Activated CD8-positive, alpha-beta T cell treated with anti-CD3 and anti-CD28 coated beads for 36 hours (primary cell): ENCODE measurements at places on chromosomes 13 and 19. TPM values are rescaled to one million over a fixed set of nuclear protein-coding genes. Genes with fewer than 3 reads are reported as not detected.

- H3K4me3 ChIP-seq, result peak overlapping the region; percentile 10
- no peak for DNase-seq
- no peaks in the 10 kb centered on the region for H3K36me3 ChIP-seq
- H3K27ac ChIP-seq, result no peak overlapping the region
These were observed 171.9 kb downstream of the ITGBL1 start for GRCh38 chr13:101624210-101624922.

DNA sequence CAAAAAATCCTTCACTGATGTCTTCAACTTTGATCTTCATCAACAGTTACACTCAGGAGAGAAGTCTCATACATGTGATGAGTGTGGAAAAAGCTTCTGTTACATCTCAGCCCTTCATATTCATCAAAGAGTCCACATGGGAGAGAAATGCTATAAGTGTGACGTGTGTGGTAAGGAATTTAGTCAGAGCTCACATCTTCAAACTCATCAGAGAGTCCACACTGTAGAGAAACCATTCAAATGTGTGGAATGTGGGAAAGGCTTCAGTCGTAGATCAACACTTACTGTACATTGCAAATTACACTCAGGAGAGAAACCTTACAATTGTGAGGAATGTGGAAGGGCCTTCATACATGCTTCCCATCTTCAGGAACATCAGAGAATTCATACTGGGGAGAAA, 8.4 kb upstream of the ZNF226 start:
- H3K4me3 ChIP-seq, result no peak overlapping the region
- H3K36me3 ChIP-seq, result peaks cover 65% of the 10 kb centered on the region
- no peak overlapping the region for H3K27ac ChIP-seq
- no peaks in the 10 kb centered on the region for H3K4me1 ChIP-seq
- DNase-seq, result no peak
- no peaks in the 10 kb centered on the region for H3K27me3 ChIP-seq

GRCh38 chr13:75776550-75776949, 140.4 kb downstream of the LMO7 start:
- H3K4me3 ChIP-seq, result no peak overlapping the region
- H3K4me1 ChIP-seq, result peaks cover 19% of the 10 kb centered on the region
- no peak overlapping the region for H3K27ac ChIP-seq
- H3K36me3 ChIP-seq, result peaks cover 30% of the 10 kb centered on the region
- no peaks in the 10 kb centered on the region for H3K27me3 ChIP-seq
- no peak for DNase-seq

- peaks cover 9% of the 10 kb centered on the region for H3K36me3 ChIP-seq
- DNase-seq, result peak; percentile 83
- H3K4me1 ChIP-seq, result peaks cover 80% of the 10 kb centered on the region
These were observed 45.6 kb upstream of the UBE2L5 start for GRCh38 chr13:30376426-30377311.

The KANK3 gene
- 3.6 TPM for total RNA-seq

The RFPL4A gene
- total RNA-seq, result not detected

DNA sequence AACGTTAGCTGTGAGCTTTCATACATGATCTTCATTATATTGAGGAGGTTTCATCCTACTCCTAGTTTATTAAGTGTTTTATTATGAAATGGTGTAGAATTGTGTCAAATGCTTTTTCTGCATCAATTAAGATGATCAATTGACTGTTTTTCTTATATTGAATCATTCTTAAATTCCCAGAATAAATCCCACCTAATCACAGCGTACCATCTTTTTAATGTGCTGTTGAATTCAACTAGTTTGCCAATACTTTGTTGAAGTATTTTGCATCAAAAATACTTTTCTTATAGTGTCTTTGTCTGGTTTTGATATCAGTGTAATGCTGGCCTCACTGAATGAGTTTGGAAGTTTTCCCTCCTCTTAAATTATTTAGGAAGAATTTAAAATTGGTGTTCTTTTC, 138.6 kb upstream of the SGCG start:
- H3K36me3 ChIP-seq, result no peaks in the 10 kb centered on the region
- H3K27ac ChIP-seq, result no peak overlapping the region
- H3K4me3 ChIP-seq, result no peak overlapping the region
- no peak for DNase-seq

- no peak for DNase-seq
- H3K4me3 ChIP-seq, result no peak overlapping the region
- peaks cover 4% of the 10 kb centered on the region for H3K27me3 ChIP-seq
- H3K4me1 ChIP-seq, result no peaks in the 10 kb centered on the region
- no peak overlapping the region for H3K27ac ChIP-seq
These were observed 45.4 kb upstream of the CALM3 start for GRCh38 chr19:46555628-46556280.

DNA sequence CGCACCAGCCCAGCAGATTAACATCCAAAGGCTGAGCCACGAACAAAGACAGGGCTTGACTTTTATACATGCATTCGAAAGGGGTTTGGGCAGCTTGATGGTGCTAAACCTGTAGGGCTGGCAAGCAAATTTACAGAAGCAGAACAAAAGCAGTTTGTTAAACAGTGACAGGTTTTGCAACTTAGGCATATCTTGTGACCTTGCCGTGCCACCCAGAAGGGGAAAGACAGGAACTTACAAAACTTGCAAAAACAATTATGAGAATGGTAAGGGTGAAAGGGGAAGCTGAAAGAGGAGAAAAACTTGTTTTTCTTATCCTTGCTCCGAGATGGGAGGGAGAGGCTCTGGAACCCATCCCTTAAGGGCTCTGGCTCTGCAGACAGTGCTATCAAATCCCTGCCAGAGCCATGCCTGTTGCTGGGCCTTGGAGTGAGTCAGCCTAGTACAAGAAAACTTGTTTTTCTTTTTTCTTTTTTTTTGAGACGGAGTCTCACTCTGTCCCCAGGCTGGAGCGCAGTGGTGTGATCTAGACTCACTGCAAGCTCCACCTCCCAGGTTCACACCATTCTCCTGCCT, 1325.2 kb upstream of the PRR20A start:
- H3K27me3 ChIP-seq, result no peaks in the 10 kb centered on the region
- no peaks in the 10 kb centered on the region for H3K36me3 ChIP-seq
- H3K27ac ChIP-seq, result no peak overlapping the region

The DIRAS1 gene
- total RNA-seq, result 0.09 TPM

The IQCN gene
- 0.59 TPM for total RNA-seq

The HOMER3 gene
- 0.36 TPM for total RNA-seq

DNA sequence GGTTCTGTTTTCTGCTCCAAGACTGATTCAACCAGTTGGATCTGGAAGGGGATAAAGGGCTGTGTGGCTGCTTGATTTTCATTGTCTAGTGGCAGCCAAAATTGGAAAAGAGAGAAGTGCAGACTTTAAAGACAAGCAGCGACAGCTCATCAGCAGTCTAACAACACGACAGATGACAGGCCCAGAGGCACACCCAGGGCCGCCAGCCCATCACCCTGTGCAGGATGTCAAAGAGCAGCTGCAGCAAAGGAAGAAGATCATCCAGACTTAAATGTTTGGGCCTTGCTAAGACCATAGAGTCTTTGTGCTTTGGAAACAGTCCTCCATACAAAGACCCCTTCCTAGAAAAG, 421.0 kb upstream of the KLF12 start:
- H3K4me3 ChIP-seq, result no peak overlapping the region
- no peak overlapping the region for H3K27ac ChIP-seq
- H3K36me3 ChIP-seq, result no peaks in the 10 kb centered on the region
- H3K4me1 ChIP-seq, result peaks cover 2% of the 10 kb centered on the region

DNA sequence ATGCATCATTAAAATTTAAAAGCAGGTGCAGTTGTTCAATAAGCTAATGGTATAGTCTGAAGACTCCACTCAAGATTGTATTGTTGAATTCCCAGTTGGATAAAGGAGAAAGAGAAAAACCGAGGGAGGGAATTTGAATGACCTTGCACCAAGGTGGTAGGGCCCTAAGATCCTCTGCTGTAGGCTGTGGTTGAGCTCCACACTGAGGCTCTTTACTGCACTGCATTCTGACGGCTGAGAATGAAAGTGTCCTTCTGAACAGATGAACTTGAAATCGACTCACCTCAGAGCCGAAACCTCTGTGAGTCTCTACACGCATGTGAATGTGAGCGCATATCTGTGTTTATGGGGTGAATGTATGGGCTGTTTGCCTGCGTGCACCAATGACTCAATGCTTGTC, 388.9 kb upstream of the DACH1 start:
- peak; percentile 1 for DNase-seq
- H3K27ac ChIP-seq, result no peak overlapping the region
- H3K36me3 ChIP-seq, result no peaks in the 10 kb centered on the region

- no peaks in the 10 kb centered on the region for H3K36me3 ChIP-seq
- no peak overlapping the region for H3K27ac ChIP-seq
- H3K4me3 ChIP-seq, result no peak overlapping the region
- no peak for DNase-seq
- no peaks in the 10 kb centered on the region for H3K4me1 ChIP-seq
- no peaks in the 10 kb centered on the region for H3K27me3 ChIP-seq
These were observed 59.4 kb upstream of the FARP1 start for GRCh38 chr13:98083507-98083906.

The TSHZ3 gene
- 0.16 TPM for total RNA-seq

DNA sequence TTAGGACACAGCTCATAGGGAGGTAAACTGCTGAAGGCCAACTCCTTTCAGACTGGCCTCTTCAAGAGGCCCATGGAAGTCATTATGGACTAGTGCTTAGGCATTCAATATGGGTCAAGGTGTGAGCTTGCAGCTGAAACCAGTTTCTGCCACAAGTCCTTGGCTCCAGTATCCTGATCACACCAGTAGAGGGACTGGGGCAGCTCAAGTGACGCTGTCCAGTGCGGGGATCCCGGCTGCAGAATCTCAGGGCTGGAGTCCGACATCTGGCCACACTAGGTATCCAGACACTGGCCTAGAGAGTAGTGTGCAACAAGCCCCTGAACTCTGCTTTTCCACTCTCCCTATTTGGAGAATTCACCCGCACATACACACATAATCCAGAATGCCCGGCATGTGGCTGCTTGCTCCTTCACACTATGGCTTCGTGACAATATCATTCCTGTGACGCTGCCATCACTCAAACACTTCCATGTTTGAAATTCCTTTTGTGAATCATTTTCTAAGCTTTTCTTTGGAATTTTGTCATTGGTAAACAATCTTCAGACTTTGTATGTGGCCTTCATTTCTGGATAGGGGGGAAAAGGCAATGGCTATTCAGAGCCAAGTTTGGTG, 425.1 kb downstream of the EFNB2 start:
- H3K36me3 ChIP-seq, result no peaks in the 10 kb centered on the region
- no peak overlapping the region for H3K27ac ChIP-seq
- no peak for DNase-seq
- H3K4me1 ChIP-seq, result no peaks in the 10 kb centered on the region
- no peak overlapping the region for H3K4me3 ChIP-seq

GRCh38 chr19:41187884-41188279, 5.1 kb upstream of the CYP2S1 start:
- peaks cover 30% of the 10 kb centered on the region for H3K27me3 ChIP-seq
- peaks cover 7% of the 10 kb centered on the region for H3K4me1 ChIP-seq
- DNase-seq, result no peak
- no peak overlapping the region for H3K27ac ChIP-seq
- no peaks in the 10 kb centered on the region for H3K36me3 ChIP-seq

GRCh38 chr13:90232291-90232690, 1115.2 kb upstream of the MIR17HG start:
- DNase-seq, result no peak
- H3K4me3 ChIP-seq, result no peak overlapping the region
- no peak overlapping the region for H3K27ac ChIP-seq
- no peaks in the 10 kb centered on the region for H3K27me3 ChIP-seq
- no peaks in the 10 kb centered on the region for H3K4me1 ChIP-seq

The PTGER1 gene
- 0.43 TPM for total RNA-seq

GRCh38 chr13:92175330-92175729, 776.9 kb downstream of the GPC5 start:
- H3K27me3 ChIP-seq, result no peaks in the 10 kb centered on the region
- no peaks in the 10 kb centered on the region for H3K4me1 ChIP-seq
- no peaks in the 10 kb centered on the region for H3K36me3 ChIP-seq
- H3K4me3 ChIP-seq, result no peak overlapping the region

GRCh38 chr19:38289955-38290354, 14.1 kb upstream of the C19orf33 start:
- no peak overlapping the region for H3K4me3 ChIP-seq
- H3K27me3 ChIP-seq, result no peaks in the 10 kb centered on the region
- DNase-seq, result no peak
- peaks cover 5% of the 10 kb centered on the region for H3K36me3 ChIP-seq
- no peak overlapping the region for H3K27ac ChIP-seq

- peaks cover 13% of the 10 kb centered on the region for H3K4me1 ChIP-seq
- peak overlapping the region; percentile 26 for H3K27ac ChIP-seq
- H3K4me3 ChIP-seq, result no peak overlapping the region
- DNase-seq, result no peak
- no peaks in the 10 kb centered on the region for H3K27me3 ChIP-seq
These were observed 120.1 kb downstream of the RGCC start for GRCh38 chr13:41577436-41577835.

DNA sequence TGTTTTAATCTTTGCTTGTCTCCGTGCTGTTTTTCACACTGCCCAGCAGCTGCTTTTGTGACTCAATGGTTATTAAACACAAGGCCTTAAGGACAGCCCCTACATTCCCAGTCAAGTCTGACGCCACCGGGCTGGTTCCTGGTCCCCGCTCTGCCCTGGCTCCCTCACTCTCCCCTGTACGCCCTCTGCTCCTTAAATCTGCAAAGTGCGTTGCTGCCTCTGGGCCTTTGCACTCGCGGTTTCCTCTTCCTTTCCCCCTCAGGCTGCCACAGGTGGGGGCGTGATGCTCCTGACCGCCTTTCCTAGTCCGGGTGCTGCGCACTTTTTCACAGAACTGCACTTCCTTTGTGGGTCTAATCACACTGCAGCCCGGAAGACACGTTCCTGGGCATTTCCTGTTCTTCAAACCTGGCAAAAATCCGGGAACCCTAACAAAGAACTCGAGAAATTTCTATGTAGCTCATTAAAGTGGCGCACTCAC, 25.6 kb downstream of the NOSIP start:
- DNase-seq, result peak; percentile 71
- H3K4me1 ChIP-seq, result peaks cover 70% of the 10 kb centered on the region
- H3K27ac ChIP-seq, result peak overlapping the region; percentile 94

GRCh38 chr13:70128098-70128497, 19.8 kb upstream of the KLHL1 start:
- no peaks in the 10 kb centered on the region for H3K36me3 ChIP-seq
- H3K4me1 ChIP-seq, result no peaks in the 10 kb centered on the region
- H3K27ac ChIP-seq, result no peak overlapping the region
- DNase-seq, result no peak
- no peak overlapping the region for H3K4me3 ChIP-seq

The AMER2 gene
- total RNA-seq, result not detected

DNA sequence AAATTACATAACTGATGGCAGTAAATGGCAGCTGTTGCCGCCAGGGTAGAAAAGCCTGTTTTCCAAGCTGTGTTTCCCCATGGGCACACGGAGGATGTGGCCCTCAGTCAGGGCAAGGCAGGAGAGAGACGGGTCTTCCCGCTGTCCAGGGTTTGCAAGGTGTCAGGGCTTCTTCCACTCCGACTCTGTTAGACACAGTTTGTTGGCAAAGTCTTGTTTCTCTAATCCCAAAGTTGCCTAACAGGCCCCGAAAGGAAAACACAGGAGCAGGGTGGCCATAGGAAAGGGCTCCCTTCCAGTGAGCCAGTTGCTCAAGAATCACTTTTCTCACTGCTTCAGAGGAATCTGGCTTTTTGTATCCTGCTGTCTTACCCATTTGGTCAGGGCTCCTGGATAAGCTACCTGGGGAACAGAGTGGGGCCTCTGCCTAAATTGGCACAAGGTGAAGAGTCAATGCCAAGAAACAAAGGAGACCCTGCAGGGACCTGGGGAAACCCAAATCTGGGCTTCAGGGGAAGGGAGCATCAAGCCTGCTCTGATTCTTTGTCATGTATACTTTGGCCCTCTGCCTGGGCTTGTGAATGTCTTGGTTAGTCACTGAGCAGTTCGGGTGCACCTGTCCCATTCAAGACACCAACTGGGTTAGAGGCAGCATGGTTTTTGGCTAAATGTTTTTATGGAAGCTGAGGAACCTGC, 29.0 kb upstream of the CXCL17 start:
- H3K36me3 ChIP-seq, result no peaks in the 10 kb centered on the region
- H3K27ac ChIP-seq, result no peak overlapping the region
- no peak overlapping the region for H3K4me3 ChIP-seq
- peaks cover 21% of the 10 kb centered on the region for H3K4me1 ChIP-seq
- H3K27me3 ChIP-seq, result peaks cover 2% of the 10 kb centered on the region
- DNase-seq, result no peak
